Stimulated activated CD8-positive, alpha-beta memory T cell treated with anti-CD3 and anti-CD28 coated beads, Interleukin-7, amount 100 ng/mL, for 48 hours (primary cell): ENCODE measurements at places on chromosomes 1 and 21.

DNA sequence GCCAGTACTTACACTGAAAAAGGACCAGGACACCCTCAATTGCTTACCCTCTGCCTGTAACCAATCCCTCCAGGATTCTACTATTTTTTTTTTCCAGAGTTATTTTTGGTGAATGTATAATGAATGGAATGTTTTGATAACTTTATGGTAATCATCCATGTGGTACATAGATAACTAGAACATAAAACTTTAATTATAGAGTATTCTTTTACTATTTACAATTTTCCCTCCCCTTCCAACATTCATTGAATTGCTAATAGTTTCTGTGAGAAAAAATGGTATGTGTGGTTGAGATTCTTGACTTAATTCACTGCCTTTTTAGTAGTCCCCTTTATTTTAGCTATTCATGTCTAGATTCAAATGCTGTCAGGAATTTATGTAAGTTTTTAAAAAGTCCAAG lies 164.6 kb downstream of the CYYR1 start:
- no peak for DNase-seq

GRCh38 chr21:41903559-41904351 lies 24.6 kb upstream of the PRDM15 start:
- no peak for DNase-seq

GRCh38 chr1:201219481-201220387 lies 29.1 kb downstream of the IGFN1 start:
- no peak for DNase-seq

DNA sequence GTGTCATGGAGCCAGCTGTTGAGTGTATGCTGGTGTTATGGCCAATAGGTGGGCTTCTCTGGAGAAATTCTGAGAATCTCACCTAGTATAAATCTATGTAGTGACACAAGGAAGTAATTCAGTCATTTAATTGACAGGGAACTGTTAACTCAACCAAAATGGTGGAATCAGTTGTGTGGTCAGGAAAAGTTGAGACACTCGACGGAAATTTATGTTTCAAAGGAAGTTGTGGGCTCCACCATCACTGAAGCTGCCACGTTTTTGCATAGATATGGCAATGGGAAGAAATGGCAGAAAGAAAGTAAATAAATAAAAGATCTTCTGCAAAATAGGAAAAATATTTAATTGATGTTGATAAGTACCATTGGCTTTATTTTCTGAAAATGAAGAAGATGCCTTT lies 84.5 kb downstream of the ATP6V1G3 start:
- DNase-seq = no peak

- no peak for DNase-seq
Measured at GRCh38 chr1:223363057-223363855, 720 bp downstream of the SUSD4 start.

GRCh38 chr21:46307625-46308024 lies 16.0 kb downstream of the C21orf58 start:
- no peak for DNase-seq

DNA sequence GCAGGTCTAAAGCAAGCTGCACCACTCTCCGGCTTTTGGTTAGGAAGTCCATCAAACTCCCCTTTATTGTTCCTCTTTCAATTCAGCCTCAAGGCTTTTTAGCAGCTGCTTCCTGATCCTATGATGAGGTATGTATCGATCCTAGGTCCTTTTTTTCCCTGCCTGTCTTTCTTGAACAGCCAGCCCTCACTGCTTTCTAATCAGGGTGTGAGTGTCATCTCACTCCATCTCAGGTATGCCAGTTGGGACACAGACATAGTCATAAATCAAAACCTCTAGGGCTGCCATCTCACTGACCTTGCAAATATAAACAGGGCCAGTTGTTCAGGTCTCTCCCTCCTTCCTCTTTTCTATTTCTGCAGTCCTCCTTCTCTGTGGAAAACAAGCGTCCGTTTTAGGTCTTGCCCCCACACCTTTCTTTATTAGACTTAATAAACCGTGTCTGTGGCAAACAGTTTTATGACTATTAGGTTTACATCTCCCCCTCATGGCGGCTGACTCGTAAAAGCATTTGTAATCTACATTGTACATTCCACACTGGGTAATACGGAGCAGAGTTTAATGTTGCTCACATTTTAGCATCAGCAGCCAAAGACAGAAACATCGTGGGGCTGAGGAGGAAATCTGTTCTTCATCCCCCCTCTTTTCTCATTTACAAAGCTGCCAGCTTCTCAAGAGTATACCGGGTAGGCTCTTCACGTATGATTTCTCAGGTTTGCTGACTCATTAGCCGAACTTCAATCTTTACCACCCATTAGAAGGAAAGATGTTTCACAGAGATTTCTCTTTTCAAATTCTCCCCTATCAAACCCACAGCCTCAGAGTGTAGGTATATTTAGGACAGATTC lies 11.6 kb downstream of the STYXL2 start:
- DNase-seq = no peak

DNA sequence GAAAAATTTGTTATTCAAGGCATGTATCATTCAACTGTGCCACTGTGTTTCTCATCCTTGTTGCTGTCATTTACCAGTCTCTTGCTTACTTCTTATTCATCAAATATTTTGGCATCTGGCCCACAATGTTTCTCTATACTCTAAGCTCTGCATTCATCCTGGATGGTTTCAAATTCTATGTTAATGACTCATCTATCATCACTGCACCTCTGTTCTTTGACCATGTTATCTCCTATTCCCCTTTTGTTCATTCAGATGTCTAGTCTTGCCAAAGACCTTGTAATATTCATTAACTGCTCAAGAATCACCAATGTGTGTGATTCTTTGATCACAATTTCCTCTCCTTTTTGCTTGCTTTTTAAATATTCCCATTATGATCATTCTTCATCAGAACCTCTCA lies 54.6 kb upstream of the PRKACB start:
- no peak for DNase-seq

GRCh38 chr21:37281579-37281978 lies 14.4 kb upstream of the VPS26C start:
- no peak for DNase-seq

- DNase-seq = no peak
Measured at GRCh38 chr1:64469116-64469976, 583 bp upstream of the CACHD1 start.
